ENCODE measurements at places on chromosomes 7 and 10.

DNA sequence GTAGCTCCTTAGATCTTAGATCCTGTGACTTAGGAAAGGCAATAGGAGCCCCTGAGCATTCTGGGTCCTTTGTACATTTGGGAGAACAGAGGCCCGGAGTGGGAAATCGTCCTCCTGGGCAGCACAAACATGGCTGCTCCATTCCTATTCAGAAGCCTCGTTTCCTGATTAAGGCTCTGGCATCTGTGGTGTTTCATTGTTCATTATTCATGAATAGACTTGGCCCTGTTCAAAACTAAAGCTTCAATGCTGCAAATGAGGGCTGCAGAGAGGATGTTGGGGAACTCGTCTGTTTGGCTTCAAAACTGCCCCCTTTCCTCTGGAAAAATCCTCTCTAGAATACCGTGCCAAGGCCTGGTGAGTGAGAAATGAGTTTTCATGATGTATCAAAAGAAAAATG is 3.4 kb upstream of the HTRA1 start:
- DNase-seq, result no peak

GRCh38 chr10:109475711-109476421 is 447.4 kb downstream of the XPNPEP1 start:
- DNase-seq, result no peak

GRCh38 chr10:94138391-94138790 is 144.7 kb downstream of the PLCE1 start:
- no peak for DNase-seq

- no peak for DNase-seq
Observed at GRCh38 chr10:47322300-47323061, at the start of gene GDF2. TSS of gene GDF2 (plus strand) at chr10:47322454. CDS start at chr10:47322669, 215 bp downstream.

DNA sequence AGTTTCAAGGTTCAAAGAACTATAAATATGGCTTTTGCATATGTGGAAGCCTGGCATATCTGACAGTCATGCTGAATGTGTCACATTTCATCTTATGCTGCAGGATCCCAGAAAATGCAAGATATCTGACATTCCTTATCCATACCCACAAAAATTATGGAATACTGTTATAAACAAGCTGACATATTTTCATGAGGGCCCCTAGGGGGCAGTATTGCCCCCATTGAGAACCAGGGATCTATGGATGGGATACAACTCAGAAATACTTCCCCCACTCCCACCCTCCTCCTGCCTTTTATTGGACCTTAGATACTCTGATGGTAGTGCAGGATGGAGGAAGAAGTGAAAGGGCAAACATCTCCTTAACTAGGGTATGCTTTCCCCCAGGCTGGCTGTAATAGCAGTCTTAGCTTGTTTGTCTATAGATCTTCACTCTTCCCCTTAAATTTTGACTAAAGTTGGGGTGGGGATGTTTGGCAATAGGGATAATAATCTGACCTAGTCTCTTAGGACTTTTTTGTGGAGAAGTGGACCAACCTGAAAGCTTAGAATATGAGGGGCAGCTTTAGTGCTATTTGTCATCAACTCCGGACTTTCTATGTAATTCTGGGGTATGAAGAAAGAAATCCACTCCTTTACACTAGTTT is 3.5 kb upstream of the GNGT1 start:
- peak; percentile 42 for DNase-seq

- no peak for DNase-seq
Observed at GRCh38 chr10:71789871-71790270, 16.6 kb upstream of the VSIR start.

DNA sequence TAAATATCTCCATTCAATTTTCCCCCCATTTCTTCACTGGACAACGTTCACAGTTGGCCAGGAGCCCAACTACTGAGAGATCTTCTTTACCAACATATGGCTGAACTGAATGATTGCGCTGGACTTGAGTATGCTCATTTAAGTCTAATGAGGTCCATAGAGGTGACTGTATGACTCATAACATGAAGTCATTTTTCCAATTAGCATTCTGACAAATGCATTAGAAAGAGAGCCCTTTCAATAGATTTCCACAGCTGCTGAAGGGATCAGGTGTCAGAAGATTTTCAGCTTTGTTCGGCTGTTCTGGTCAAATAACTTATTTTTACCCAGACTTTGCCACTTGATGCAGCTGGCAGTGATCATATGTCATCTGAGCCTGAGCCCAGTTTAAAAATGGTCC is 438.0 kb downstream of the ETV1 start:
- no peak for DNase-seq

DNA sequence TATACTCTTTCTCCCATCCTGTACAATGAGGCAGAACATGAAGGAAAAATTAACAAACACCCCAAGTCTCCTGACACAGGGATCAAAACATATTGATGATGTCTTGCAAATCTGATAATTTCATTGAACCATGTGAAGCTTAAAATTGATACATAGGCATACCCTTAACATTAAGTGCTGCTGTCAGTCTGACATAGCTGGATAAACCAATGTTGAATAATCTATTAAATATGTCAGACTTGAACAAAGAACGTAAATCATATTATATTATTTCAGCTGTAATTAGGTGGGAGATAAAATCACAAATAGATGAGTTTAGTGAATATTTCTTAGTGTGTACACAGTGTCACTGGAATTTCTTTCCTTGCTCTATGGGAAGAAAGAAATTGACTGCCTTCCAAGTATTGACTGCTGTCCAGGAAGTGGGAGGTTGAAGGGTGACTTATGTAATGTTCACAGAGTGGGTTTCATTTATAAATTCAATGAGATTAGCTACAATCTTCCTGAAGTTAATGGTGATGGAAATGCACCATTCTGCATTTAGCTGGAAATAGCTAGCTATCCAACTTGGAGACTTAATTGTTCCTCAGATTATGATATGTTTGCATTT is 170.8 kb downstream of the AUTS2 start:
- no peak for DNase-seq

GRCh38 chr10:2953495-2953894 is 113.9 kb upstream of the PFKP start:
- no peak for DNase-seq

DNA sequence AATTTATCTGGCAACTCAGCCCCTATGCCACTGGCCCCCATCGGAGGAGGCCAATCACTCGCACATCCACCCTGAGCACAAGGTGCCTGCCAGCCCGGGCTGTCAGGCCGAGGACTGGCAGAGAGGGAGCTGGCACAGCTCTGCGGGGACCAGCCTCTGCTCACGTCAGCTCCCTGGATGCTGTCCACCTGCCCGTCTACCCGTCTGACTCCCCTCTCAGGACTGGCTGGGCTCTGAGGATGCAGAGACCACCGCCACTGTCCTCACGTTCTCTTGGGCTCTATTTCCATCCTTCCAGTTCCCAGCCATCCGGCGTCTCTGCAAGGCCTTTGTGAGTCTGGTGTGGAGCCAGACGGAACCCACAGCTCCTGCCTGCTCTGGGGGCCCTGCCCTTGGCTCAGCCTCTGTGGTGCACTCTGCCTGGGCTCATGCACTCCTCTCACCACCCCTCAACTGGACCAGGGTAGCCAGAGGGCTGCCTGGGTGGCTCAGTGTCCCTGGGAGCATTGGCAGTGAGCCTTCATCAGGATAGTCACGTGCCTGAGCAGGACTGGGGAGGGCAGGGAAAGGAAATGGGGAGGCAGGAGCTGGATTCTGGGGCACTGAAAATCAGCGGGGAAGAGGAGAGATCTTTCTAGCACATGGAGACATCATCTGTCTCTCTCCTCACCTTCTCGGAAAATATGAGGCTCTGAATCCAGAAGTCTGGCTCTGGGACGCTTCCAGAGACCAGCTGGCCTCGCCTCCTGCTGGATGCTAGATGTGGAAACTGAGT is 38.0 kb upstream of the PCBD1 start:
- DNase-seq, result no peak

DNA sequence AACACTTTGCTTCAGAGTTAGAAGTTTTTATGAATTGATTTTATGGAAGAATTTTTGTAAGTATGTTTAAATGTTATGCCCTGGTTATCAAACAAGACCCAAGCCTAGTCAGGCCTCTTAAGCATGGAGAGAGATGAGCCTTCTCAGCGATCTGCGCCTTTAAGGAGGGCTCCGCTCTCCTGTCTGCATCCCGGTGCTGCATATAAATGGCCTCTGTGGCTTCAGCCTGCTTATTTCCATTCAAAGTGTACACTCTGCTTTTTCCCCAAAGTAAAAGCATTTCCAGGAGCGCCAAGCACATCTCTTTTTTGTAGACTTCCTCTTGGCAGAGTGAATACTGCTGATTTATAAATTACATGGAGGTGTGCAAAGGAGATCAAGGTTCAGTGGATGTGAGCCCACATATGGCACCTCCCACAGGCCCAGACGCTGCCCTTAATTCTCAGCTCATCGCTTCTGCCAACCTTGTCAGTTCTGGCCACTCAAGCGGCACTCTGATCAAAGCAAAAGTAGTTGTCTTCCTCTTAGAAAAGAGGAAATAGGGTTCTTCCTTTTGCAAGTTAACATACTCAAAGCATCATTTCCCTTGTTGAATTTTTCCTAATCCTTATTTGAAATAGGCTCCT is 70.0 kb upstream of the SFMBT2 start:
- DNase-seq, result peak; percentile 30

- DNase-seq, result no peak
Observed at GRCh38 chr7:129853661-129854268, 99.0 kb downstream of the UBE2H start.

GRCh38 chr7:109663806-109664205 is 1094.1 kb downstream of the DNAJB9 start:
- no peak for DNase-seq

DNA sequence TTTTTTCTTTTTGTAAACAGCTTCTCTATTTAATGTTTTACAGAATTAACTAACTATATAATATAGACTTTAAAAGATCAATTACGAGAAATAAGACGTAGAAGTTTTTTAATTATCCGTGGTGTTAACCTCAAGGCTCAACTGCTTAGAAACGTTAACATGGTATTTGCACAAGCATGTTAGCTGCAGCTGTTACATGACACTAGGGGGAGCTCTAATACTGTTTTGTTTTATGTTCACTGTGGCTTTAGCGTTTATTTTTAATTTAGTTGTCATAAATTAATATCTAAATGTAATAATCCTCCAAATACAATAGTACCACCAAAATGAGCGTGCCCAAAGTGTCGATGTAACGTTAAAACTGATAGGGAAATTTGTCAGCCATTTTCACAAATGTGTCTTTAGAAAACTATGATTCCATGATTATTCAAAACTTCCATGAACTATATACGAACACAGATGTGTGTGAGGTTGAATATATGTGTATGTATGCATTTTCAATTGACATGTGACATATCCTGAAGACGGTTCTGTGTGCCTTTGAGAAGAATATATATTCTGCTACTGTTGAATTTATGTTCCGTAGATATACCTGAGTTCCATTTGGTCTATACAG is 828.8 kb upstream of the MBL2 start:
- DNase-seq, result peak; percentile 46

DNA sequence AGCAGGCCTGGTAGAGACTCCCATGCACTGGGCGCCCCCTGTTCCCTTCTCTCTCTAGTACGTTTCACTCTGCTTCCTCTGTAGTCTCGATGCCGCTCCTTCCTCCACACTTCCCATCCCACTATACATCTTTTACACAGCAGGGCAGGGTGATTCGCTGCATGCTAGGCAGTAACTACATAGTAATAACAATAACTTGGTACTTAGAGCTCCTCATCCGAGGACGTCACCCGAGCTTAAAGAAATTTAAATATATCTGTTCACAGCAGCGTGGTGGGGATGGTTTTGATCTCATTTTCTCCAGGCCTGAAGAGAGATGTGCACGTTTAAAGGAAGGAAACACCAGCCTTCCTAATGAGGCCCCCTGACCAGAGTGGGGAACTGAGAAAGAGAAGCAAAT is 276.9 kb downstream of the SKAP2 start:
- DNase-seq, result no peak

- DNase-seq, result no peak
Observed at GRCh38 chr10:78764436-78764835, 304.3 kb upstream of the ZMIZ1 start.

GRCh38 chr10:61784354-61785133 is 117.0 kb upstream of the ARID5B start:
- no peak for DNase-seq

DNA sequence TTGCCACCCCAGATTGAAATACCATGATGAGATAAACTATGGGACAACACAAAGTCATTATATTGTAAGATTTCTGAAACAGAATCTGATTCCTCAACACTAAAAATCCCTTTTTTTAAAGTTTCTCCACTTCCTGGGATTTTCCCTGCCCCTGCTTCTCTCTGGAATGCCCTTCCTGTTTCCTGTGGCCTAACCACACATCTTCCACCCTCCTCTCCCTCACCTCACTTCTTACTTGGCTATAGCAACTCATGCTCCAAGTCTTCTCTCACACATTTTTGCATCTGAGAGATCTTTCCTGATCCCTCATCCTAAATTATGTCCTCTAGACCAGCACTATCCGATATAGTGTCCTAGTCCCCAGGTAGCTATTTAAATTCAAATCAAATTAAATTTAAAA is 4.1 kb upstream of the RELN start:
- no peak for DNase-seq

GRCh38 chr7:98909487-98909886 is 31.2 kb downstream of the TRRAP start:
- DNase-seq, result no peak

GRCh38 chr7:150745086-150745485 is 7.9 kb downstream of the GIMAP5 start:
- no peak for DNase-seq

GRCh38 chr10:132434405-132435005 is 37.5 kb downstream of the PWWP2B start:
- no peak for DNase-seq

DNA sequence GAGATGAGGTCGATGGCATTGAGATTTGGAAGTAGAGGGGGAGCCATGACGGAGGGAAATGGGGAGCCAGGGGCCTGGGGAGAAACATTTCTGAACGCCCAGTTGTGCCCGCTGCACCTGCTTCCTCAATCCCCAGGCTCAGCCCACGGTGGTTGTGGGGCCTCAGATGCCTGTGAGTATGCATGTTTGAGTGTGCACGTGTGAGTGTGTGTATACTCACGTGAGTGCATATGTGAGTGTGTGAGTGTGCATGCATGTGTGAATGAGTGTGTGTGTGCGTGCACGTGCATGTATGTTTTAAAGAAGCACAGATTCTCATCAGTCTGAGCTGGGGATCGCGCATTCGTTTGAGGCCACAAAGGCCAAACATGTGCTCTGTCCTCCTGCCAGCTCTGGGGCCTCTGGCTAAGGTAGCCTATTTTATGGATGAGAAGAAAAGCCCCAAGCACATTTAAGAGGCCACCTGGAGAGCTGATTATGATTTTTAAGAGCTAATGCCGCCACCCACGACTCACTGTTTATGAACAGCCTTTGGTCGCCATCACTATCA is 154.8 kb downstream of the ARHGAP12 start:
- no peak for DNase-seq

DNA sequence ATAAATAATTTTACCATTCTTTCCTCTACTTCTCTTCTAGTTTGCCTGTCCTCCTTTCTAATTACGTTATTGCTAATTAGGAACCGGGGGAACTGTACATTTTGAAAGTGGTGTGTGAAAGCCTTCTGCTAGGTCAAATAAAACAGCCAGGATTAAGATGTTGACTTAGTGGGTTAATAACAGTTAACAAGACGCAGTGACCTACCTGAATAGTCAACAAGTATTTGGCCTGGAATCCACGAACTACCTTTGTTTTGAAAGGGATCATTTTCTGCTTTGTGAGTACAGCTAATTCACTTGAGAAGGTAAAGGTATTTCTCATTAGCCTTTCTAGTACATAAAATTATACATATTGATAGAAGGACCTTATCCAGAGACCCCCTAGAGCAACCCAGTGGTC is 139.9 kb downstream of the COL28A1 start:
- no peak for DNase-seq

All from umbilical cord (tissue), 2 donors.